ENCODE measurements at places on chromosomes 4 and X.

- DNase-seq = no peak
These were observed 56.0 kb downstream of the UGT8 start for GRCh38 chr4:114654592-114654991.

GRCh38 chr4:112031712-112032328 is 113.4 kb upstream of the FAM241A start:
- DNase-seq = no peak

DNA sequence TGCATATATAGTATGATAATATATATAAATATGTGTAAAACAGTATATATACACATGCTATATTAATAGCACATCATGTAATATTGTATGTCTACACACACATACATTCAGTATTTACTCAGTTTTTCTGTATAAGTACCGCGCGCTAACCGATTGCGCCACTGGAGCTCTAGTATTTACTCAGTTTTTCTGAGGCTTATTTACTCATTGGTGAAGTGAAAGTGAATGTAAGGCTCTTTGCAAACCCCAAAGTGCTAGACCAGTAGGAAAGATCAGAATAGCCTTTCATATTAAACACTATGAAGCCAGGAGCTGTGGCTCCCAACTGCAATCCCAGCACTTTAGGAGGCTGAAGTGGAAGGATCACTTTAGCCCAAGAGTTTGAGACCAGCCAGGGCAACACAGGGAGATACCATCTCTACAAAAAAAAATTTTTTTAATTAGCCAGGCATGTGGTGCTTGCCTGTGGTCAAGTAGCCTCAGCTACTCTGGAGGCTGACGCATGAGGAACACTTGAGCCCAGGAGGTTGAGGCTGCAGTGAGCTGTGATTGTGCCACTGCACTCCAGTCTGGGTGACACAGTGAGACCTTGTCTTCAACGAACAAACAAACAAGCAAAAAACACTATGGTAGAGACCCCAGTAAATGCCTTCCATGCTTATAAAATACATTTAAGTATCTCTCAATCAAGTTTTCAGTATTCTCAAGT is 125.8 kb downstream of the KIT start:
- no peak for DNase-seq

DNA sequence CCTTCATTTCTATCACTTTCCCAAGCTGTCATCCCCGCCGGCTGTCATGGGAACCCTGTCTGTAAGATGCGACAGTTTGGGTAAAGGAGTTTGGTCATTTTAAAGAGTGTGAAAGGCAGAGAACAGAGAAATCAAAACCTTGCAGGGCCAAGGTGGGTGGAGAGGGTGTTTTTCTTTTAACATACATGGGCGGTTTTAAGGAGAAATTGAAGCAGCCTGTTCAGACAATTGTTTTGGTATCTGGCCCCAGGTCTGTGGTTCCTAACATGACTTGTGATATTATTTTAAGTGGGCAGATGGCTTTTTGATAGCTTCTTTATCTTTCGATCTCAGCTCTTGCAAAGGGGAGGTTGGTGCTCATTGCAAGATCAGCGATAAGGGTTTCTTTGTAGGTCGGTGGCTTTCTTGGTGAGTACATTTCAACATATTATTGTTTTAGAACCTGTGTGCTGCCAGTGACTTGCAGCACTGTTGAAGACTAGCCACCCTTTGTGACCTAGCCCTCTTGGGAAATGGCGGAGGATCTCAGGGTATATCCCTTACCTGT is 3.7 kb downstream of the PPP1R3F start:
- DNase-seq = peak; percentile 48

GRCh38 chr4:5750052-5750945 is 39.3 kb downstream of the EVC start:
- no peak for DNase-seq

DNA sequence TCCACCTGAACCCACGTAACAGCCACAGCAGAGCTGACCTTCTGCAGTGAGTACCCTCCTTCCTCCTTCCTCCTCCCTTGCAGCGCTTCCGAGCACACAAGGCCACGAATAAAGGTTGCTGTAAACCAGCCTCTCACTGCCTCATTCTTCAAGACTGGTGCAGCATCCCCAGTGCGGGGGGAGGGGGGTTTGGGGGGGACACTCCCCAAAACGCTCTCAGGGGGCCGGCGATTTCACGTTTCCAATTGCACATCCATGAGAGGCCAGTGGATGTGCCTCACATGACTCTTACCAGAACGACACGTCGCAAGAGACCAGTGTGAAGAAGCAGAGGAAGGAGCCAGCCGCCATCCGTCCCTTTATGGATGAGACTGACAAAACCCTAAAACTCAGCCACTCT is 5.2 kb downstream of the DHRSX start:
- no peak for DNase-seq

- no peak for DNase-seq
These were observed 1410.9 kb downstream of the PCDH18 start for GRCh38 chr4:136121426-136121825.

DNA sequence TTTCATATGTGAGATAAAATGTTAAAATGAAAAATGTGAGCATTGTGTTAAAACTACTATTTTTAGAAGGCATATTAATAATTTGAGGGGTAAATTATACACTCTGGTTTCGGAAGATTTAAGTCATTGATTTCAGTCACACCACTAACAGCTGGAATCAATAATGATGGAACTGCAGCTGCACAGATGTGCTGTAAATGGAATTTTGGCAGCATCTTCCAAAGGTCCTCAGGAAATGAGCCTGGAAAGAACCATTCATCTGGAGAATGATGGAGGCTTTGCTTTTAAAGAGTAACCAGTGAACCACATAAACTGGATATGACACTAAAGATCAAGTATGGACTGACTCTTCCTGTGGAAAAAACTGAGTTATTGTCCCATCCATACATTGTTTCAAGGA is 759.0 kb upstream of the EPHA5 start:
- no peak for DNase-seq

GRCh38 chrX:132443196-132444135 is 45.4 kb downstream of the MBNL3 start:
- no peak for DNase-seq

- DNase-seq = no peak
These were observed 792 bp downstream of the SLC10A4 start for GRCh38 chr4:48483777-48484493.

DNA sequence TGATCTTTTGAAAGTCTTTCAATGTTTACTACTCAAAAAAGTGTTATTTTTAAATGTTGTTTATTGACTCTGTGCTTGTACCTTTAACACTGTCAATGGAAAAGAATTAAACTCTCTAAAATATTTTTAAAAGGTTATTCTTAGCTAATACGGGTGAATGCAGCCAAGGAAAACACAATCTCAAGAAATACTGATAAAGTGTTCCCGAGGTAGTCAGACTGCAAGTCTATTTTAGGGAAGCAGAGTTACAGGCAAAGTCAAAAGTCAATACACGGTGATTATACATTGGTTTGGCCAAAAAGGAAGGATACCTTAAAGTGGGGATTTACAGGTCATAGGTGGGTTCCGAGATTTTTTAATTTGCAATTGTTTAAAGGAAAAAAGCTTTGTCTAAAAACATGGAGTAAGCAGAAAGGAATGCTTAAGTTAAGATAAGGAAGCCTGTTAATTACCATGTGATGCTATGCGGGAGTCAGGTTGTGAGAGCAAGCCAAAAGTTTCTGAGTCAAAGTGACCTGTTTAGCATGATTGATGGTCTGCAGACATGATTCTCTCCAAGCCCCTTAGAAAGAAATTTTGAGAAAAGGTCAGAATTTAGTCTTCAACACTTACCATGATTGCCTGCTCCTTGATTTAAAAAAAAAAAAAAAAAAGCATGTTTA is 288.4 kb downstream of the KLHL4 start:
- no peak for DNase-seq

DNA sequence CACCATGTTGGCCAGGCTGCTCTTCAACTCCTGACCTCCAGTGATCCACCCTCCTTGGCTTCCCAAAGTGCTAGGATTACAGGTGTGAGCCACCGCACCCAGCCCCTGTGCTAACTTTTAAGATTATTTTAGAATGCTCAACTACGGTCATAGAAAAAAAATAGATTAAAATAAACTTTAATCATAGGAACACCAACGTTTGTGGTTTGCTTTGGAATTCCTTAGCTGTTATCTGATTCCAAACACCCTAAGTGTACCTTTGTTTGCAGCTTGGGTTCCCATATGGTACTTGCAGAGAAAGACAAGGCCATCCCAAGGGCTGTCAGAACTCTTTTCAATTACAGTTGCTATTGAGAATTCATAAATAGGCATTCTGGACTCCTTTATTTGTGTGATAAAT is 90.1 kb upstream of the EFHC2 start:
- DNase-seq = no peak

DNA sequence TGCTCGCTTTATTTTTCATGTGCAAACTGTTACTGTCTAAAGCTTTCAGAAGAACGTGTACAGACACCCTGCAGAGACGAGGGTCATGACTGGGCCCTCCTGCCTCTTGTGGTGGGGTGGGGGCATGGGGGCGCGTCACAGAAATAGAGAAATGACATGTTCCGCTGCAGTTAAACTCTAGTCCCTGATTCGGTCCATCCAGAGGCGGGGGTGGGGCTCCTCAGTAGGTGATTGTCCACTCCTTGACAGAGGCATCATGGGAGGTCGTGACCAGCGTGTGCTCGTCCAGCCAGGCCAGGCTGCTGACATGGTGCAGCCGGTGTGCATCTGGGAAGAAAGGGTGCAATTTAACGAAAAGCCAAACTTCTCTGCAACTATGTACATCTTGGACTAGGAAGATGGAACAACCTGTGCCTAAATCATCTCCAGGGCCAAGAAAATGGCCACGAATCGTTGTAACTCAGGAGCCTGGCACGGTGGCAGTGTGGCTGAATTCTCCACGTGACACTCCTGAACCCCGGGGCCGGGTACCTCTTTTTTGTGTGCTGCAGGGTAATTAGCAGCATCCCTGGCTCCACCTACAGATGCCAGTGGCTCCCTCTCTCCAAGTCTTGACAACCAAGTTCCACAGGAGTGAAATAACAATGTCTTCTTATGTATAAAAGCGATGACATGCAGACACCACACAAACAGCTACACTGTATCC is 41.3 kb downstream of the WDR1 start:
- DNase-seq = no peak

DNA sequence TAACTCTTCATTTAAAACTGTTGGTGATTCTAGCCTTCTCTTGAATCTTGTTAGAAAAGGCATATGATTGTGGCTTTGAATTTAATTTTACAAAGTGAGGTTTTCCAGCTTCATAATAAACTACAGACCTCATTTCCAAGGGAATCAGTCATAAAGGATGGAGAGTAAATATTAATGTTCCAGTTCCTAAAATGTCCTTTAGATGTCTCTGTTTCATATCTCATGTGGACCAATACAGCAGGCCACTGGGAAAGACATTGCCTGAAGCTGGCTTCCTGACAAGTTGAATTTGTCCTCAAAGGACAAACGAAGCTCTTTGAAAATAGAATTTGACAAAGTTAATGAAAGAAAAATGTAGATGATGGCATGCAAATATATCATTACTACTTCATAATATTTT is 125.4 kb downstream of the ZNF330 start:
- no peak for DNase-seq

DNA sequence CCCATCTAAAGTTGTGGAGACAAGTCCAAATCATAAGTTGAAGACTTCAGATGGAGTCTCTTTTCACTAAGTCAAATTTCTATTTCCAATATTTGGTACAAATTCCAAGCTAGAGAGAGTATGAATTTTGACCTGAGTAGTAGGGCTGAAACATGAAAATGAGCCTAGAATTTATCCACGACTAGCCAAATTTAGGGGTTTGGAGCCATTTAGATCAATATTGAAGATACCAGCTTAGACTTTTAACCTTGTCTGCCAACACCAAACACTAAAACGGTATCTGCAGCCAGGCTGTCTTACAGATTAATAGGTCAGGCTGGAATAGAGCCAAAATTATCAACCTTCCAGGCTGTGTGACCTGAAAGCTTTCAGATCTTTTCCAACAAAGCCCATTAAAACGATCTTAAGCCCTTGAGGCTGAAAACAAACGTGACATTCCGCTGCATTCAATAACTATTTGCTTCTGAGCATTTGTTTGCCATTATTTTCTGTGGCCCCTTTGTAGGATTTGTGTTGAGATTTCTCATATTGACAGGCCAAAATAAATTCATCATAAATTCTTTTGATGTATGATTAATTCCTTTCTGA is 268.7 kb upstream of the DKK2 start:
- DNase-seq = no peak

DNA sequence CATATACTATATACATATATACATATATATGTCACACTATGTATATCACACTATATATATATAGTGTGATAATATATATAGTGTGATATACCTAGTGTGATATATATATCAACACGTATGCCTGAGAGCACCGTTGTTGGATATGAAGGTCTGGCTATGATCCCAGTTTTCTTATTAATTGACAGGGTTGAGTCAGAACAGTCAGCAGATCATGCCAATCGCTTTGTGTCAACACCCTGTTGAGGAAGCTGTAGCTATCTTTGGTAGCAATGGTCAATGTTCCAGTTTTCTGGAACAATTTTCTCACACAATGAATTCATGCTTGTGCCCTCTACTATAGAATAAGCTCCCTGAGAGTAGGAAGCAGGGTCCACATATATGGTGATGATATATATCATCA is 496.0 kb upstream of the AGA start:
- DNase-seq = no peak

- DNase-seq = no peak
These were observed 80.6 kb upstream of the DHX15 start for GRCh38 chr4:24664956-24665355.

GRCh38 chr4:76569706-76570105 is 134.7 kb downstream of the SHROOM3 start:
- no peak for DNase-seq

DNA sequence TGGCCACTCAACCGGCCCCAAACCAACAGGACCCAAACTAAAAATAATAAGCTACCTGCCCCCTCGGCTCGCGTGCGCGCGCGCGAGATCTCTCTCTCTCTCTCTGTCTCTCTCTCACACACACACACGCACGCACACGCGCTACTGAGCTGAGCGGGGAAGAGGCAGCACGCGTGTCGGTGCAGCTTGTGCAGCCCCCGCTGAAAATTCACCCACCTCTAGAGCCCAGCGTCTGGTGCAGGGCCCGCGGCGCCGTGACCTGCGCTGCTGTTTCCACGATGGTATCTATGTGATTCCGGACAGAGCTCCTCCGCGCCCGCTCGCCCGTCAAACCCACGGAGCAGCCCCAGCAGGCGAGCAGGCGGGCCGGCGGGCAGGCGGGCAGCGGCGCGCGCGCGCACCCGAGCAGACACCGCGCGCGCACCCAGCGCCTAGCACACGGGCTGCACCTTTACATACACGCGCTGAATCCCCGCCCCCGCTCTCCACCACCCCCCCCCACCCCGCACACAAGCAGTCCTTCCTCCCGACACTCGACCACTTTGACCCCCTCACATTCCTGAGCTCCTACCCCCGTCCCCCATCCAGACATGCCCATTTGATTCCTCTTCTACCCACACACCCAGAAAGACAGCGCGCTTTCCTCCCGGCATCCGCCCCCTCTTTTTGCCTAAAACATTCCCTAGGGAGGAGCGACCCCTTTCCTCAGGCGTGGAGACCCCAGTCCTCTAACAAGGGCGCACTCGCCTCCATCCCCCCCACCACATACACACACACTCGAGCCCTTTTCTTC is 1.0 kb downstream of the SLITRK4 start:
- DNase-seq = no peak

- DNase-seq = no peak
These were observed 225.2 kb downstream of the MGST2 start for GRCh38 chr4:139890816-139891215.

GRCh38 chrX:123313486-123313885 is 129.4 kb downstream of the GRIA3 start:
- DNase-seq = no peak
